Stimulated activated CD4-positive, alpha-beta T cell treated with anti-CD3 and anti-CD28 coated beads, Interleukin-4, amount 100 ng/mL, for 48 hours (primary cell): ENCODE measurements at places on chromosomes 7 and 10.
A peak's percentile ranks its signal among the peaks of the same experiment; 100 is the strongest.

- no peak for DNase-seq
Measured at GRCh38 chr10:84392181-84392580, 63.8 kb downstream of the CCSER2 start.

- no peak for DNase-seq
Measured at GRCh38 chr7:39432807-39433416, 133.3 kb upstream of the YAE1 start.

DNA sequence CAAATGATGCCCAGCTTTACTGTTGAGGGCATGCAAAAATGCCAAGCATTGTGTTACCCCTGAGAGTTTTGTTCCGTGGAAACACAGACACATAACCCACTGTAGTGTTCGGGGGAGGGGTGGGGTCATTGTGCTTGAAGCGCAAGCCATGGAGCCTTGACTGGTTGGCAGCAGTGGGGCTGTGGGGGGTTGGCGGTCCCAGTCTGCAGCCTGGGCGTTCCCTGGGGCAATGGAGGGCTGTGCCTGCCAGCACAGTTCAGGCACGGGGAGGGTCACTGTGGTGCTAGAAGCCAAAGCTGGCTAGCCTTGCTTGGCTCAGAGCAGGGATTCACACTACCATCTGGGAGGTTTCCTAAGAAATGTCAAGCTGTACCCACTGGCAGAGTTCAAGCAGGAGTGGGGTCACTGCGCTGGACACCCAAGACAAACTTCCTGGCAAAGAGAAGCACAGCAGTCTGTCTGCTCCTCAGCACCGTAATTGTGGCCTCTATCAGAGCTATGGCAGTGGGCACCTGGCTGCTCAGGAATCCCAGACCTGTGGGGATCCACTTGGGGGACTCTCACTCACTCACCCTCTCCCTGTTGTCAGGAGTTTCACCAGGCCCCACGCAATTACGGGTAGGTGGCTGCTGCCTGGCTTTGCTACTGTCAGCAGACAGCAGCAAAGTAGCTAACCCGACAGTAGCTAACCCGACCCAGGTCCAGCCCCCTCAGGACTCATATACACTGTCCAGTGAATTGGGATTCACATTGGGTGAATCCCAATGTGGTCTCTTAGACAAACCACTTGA is 292.4 kb downstream of the ZWINT start:
- no peak for DNase-seq

- no peak for DNase-seq
Measured at GRCh38 chr7:20560325-20561180, 54.9 kb upstream of the ABCB5 start.

DNA sequence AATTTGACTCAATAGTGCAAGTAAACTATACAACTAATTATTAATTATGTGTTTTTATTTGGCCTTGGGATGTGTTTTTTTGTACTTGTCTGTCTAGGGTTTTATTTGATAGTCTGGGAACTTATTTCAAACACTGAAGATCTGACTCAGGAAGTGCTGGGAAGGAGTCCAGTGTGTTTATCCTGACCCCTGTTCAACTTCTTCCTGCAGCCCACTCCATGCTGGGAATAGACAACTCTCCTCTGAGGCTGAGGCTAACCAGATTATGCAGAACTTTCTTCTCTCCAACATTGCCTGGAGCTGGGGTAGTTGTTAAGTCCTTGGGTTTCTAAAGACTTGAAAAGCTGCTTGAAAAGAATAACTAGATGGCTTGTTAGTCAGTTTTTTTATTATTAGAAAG is 6.9 kb downstream of the CISD1 start:
- no peak for DNase-seq

DNA sequence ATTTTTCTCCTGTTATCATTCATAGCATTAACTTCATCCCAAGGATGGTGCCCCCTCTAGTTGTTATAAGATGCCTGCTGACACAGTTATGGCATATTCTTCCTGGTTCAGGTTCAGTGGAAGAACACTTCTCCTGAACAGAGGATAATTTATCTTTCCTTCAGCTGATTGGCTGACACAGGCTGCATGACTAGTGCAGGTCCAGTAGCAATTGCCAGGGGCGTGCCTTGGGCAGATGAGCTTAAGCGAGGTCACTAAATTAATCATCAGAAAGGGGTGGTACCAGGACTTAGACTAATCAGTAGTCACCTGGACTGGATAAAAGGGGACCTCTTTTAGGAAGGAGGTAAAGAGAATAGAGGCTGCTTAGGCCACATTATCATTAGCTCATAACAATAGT is 42.3 kb downstream of the BZW2 start:
- DNase-seq: no peak

DNA sequence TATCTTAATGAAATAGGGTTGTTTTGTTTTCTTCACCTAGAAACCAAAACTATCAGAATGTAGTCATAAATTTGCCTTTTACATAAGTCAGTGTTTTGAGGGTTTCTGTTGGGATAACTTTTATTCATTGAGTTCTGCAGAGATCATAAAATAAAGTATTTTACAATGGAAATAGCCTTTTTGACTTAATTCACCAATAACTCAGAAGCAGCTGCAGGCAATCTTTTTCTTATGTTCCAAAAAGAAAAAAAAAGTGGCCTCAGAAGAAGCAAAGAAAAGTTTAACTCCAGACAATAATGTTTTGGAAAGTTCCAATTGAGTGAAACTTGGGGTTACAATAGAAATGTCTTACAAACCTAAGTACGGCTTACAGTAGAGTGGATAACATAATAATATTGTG is 491.7 kb upstream of the NRP1 start:
- DNase-seq: no peak

DNA sequence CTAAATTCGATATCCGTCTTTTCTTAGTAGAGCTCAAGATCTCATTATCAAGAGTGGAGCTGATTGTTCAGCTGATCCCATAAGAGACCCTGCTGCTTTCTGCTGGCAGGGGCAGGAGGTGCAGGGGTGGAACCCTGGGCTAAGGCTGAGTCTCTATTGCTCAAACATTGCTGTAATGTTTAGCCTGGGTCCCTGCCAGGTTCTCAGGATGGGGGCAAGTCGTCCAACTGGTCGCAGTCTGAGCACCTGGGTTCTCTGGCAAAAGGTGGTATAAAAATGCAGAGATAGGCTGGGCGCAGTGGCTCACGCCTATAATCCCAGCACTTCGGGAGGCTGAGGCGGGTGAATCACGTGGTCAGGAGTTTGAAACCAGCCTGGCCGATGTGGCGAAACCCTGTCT is 62.0 kb upstream of the NRBF2 start:
- DNase-seq: no peak

- no peak for DNase-seq
Measured at GRCh38 chr7:150311146-150311545, 12.0 kb upstream of the LRRC61 start.

DNA sequence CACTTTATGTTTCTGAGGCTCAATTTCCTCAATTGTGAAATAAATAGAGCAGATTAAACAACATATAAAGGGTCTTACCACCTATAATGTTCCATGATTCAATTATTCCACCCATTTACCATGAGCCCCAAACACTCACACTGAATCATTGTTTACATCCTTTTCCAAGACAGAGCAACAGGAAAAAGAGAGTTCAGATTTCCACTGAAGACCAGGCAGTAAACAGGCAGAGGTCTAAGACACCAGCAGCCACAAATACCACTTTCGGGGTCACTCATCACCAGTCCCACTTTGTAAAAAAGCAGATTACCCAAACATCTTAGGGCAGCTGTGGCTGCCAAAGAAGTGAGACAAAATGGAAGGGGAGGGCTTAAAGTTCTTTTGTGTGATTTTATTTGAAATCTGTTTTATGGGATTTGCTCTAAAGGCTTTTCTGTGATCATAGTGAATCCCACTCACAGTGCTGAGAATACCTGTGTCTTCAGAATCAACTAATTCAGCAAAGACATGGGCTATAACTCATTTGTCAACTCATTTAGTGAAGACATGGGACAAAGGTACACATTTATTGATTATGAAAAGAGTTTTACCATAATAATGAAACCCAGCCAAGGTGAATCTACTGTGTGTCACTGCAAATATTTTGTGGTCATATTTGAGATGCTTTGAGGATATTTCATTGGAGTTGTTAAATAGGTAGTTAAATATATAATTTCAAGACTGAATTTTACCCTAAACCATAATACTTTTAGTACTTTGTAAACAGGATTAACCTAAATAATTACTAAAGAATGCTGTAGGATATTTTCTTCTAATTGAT is 24.8 kb upstream of the DLD start:
- no peak for DNase-seq

DNA sequence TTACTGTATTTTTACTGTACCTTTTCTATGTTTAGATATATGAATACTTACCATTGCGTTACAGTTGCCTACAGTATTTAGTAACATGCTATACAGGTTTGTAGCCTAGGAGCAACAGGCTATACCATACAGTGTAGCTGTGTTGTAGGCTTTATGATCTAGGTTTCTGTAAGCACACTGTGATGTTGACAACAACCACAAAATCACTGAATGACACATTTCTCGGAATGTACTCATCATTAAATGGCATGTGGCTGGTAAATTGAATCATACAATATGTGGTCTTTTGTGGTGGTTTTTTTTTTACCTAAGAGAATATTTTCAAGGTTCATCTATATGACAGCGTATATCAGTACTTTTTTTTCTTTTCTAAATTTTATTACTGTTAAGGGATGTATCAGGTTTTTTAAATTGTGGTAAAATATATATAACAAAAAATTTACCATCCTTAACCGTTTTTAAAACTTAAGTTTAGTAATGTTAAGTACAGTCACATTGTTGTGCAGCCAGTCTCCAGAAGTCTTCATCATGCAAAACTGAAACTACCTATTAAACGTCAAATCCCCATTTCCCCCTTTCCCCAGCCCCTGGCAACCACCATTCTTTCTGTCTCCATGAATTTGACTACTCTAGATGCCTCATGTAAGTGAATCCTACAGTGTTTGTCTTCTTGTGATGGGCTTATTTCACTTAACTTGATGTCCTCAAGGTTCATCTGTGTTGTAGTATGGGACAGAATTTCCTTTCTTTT is 21.5 kb downstream of the BTAF1 start:
- peak; percentile 8 for DNase-seq

GRCh38 chr10:87842776-87843497 is 20.4 kb downstream of the KLLN start:
- DNase-seq: no peak

DNA sequence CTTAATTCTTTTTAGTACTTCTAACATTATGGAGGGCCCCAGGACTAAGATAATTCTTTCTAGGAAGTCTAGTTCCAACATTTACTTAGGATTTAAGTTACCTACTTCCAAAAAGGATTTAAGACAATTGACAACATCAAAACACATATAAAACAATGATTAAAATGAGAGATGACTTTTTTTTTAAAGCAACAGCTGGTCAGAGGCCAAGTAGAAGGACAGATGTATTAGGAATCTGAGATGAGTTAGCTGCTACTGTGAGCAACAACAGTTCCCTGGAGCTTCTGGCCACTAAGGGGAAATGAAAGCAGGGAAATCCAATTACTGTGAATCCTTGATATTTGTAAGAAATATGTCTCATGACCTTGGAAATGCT is 222.3 kb downstream of the PHTF2 start:
- DNase-seq: no peak

- DNase-seq: no peak
Measured at GRCh38 chr10:127928021-127928806, 21.3 kb downstream of the PTPRE start.

DNA sequence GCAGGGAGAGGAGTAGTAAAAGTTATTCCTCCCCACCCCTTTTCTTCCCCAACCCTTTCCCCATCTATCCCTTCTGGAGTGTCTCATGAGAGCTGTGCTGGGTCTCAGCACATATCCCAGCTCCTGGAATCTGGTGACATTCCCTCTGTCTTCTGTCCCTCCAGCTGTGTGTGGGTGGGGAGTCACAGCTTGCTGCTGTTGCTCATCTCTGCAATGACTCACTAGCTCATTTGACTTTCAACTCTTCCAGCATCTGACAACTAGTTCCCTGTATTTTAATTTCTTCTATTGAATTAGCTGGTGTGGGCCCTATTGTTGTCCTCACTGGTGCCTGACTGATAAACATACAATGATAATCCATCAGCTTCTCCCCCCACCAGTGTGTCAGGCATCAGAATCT is 198.9 kb upstream of the AUTS2 start:
- DNase-seq: no peak

DNA sequence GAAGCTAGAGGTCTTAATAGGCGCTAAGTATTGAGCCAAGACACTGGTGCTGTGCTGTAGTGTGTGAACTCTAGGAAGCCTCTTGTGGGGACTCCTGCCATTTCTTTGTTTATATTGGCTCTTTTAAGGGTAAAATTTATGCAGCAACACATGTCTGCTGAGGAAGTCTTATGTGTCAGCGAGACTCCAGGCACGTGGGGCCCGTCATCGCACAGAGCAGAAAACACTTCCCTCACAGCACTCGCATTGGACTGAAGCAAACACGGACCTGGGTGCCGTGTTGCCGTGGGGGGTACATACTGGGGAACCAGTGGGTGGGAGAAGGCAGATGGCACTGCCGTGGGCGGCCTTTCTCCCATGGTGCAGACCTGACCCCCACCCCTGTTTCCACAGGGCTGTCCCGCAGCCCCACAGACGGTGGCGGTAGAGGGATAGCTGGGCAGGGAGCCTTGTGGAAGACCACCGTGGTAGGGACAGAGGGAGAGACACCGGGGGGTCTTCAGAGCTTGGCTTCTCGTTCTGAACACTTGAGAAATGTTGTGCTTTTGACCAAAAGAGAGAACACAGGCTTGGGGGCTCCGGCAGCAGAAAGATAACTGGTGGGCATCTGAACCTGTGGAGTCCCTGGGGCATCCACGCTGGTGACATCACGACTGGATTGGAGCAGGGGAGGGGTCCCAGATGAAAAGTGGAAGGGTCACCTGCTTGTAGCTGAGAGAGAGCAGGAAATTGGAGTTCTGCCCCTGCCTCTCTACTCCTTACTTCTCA is 284.7 kb upstream of the SHH start:
- no peak for DNase-seq

- no peak for DNase-seq
Measured at GRCh38 chr7:123711832-123712293, 36.9 kb downstream of the WASL start.

- no peak for DNase-seq
Measured at GRCh38 chr7:140062118-140062527, 628 bp downstream of the PARP12 start.

DNA sequence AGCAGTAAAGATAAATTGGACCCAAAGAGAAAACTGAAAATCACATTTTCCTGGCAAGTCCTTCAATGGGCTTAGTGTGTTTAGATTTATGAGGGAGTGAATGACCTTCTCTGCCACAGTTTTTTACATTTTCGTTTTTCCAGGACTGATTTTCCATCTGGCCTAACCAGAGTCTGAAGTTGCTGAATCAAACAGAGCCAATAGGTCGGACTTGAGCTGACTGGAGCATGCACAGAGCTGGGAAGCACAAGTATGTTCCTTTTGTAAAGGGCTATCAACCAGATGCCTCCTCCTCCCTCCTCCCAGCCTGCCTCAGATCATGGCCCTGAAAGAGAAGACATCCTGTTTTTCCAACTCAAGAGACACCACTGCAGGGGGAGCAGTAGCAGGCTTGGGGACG is 126.0 kb upstream of the ANKRD1 start:
- DNase-seq: no peak

GRCh38 chr10:4669585-4669984 is 156.4 kb upstream of the AKR1E2 start:
- DNase-seq: no peak

GRCh38 chr7:66247380-66248078 is 42.4 kb downstream of the TPST1 start:
- DNase-seq: no peak

GRCh38 chr7:34756691-34757090 is 98.7 kb downstream of the NPSR1 start:
- no peak for DNase-seq
